ENCODE measurements at places on chromosomes 13 and 19.

DNA sequence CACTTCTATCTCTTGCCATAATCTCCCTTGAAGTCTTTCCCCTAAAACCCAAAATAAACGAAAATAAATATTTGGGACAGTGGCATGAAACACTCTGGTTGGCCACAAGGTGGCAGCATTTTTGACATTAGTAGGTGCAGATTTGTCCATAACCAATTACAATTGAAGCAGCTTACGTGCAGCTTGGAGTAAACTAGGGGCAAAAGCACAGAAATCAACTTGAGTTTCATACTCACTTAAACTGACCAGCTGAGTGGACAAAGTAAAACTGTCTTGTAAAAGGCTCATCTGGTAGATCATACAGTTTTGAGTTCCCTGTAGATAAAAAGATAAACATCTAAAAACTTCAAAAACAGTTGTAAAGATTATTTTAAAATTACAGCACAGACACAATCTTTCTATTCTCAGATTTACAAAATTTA is 18.8 kb downstream of the PDCD5 start:
- peak; percentile 66 for DNase-seq

GRCh38 chr19:18290302-18291018 is 9.0 kb upstream of the JUND start:
- DNase-seq, result peak; percentile 92

DNA sequence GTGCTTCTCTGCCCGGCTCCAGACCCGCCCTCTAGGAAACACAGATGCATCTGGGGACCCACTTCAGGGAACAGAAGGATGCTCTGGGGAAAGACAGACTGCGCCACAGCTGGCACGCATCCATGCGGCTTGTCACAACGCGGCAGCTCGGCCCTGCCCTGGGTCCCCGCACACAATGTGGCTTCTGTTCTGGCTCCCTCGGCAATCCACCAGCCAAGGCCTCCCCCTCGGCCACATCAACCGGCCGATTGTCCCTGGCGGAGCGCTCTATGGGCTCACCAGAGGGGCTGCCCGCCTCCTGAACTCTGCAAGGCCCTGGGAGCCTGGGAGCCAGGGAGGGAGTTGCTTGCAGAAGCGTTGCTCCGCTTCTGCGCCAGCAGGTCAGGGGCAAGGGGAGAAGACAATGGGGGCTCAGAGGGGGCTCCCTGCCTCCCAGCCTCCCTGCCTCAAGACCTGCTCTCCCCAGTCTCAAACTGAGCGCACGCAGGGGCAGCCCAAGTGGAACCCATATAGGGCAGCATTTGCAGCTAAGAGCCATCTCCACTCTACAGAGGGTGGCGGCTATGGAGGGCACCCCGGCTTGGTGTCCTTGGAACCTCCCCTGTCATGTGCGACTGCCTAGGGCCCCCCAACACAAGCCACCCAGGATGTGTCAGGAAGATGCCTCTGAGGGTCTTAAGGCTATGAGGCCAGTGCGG is 37.9 kb downstream of the MLLT1 start:
- no peak for DNase-seq

GRCh38 chr13:19239114-19239860 is 57.7 kb upstream of the TUBA3C start:
- DNase-seq, result no peak

DNA sequence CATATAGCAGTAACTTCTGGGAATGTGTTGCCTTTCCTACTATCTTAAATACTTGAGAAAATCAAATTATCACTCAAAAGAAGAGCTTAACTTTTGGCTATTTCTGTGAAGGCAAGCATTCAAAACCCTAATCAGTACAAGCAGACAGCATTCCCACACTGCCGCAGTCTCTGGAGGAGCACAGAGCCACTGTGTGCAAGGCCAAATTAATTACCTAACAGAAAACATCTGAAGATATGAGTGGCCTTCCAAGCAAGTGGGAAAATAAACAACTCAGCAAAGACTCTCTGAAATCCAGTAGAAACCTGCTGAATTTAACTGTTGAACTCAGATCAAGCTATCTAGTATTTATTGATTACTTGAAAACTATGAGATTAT is 68.2 kb downstream of the COL4A1 start:
- DNase-seq, result no peak

DNA sequence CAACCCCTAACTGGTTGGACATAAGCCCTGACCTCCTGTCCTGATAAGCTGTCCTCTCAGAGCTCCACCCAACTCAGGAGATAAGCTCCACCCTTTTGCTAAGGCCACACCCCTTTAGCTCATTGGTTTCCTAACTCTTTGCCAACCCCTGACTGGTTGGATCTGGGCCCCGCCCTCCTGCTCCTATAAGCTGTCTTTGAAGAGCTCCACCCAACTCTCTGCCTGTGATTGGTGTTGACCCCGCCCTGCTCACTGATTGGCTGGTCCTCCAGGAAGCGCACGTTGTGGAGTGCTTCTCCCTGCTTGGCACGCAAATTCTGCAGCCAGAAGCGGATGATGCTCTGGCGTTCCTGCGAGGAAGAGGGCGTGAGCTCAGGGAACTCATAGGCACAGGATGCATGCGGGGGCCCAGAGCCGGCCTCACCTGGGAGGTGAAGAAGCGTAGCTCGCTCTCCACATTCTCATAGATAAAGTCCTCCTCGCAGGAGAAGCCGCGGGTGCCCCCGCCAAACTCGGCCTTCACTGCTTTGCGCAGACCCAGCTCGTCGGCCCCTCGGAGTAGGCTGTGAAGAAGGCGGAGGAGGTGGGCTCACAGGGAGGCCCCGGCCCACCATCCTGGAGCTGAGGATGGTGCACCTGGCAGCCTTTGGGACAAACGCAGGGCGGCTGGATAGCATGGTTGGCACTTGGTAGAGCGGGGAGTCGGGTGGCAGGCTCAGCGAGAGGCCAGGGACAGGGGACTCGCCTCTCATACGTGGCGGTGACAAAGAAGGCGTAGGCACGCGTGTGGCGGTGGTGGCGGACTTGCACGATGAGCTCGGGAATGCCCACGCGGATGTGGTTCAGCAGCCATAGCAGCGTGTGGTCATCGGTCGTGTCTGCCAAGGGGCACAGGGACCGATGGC is 1.7 kb downstream of the ANO8 start:
- peak; percentile 47 for DNase-seq

- DNase-seq, result no peak
These were observed 130.1 kb upstream of the ZNF91 start for GRCh38 chr19:23525276-23525852.

DNA sequence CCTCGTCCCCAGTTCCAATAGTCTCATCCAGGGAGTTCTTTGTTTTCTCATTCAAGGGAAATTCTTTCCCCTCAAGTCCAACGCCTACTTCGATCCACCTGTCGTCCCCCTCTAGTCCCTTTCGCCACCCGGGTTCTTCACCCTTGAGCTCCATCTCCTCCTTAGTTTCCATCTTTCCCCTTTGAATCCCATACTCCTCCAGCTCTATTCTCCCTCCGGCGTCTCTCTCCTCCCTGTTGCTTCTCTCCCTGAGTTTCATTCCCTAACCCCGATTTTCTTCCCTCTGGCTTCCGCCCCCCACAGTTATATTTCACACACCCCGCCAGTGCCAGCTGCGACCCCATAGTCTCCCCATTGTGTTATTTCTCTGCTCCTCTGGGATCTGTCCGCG is 628 bp upstream of the SLC17A7 start:
- no peak for DNase-seq

GRCh38 chr19:18122424-18122823 is 24.8 kb downstream of the MAST3 start:
- DNase-seq, result no peak

DNA sequence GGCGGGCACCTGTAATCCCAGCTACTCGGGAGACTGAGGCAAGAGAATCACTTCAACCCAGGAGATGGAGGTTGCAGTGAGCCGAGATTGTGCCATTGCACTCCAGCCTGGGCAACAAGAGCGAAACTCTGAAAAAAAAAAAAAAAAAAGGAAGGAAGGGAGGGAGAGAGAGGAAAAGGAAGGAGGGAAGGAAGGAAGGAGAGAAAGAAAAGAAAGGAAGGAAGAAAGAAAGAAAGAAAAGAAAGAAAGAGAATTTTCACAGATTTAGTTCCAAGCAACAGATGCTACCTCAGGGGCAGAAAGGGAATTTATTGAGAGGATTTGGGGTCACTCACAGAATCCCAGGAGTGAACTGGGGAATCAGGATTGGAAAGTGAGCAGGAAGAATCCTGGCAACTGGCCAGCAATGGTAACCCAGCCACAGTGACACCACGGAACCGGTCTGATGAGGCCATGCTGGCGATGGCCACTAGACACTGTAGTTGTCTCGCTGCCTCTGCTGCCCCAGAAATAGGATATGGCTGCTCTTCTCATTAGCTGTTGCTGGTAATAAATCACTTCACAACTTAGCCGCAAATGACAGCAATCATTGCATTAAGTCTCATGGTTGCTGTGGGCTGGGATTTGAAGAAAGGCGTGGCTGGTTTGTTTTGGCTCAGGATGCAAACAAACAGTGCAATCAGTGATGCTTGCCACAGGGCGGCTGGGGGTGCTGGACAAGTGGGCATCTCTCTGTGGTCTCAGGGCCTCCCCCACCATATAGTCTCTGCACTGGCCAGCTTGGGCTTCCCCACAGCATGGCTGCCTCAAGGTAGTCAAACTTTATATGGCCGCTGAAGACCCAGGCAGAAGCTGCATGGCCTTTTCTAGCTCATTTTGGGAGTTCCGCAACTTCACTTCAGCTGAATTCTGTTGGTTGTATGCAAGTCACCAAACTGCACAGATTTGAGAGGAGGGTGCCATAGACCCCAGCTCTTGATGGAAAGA is 5.2 kb upstream of the BCAM start:
- DNase-seq, result no peak

GRCh38 chr13:44969551-44970484 is 19.5 kb downstream of the NUFIP1 start:
- DNase-seq, result peak; percentile 42

DNA sequence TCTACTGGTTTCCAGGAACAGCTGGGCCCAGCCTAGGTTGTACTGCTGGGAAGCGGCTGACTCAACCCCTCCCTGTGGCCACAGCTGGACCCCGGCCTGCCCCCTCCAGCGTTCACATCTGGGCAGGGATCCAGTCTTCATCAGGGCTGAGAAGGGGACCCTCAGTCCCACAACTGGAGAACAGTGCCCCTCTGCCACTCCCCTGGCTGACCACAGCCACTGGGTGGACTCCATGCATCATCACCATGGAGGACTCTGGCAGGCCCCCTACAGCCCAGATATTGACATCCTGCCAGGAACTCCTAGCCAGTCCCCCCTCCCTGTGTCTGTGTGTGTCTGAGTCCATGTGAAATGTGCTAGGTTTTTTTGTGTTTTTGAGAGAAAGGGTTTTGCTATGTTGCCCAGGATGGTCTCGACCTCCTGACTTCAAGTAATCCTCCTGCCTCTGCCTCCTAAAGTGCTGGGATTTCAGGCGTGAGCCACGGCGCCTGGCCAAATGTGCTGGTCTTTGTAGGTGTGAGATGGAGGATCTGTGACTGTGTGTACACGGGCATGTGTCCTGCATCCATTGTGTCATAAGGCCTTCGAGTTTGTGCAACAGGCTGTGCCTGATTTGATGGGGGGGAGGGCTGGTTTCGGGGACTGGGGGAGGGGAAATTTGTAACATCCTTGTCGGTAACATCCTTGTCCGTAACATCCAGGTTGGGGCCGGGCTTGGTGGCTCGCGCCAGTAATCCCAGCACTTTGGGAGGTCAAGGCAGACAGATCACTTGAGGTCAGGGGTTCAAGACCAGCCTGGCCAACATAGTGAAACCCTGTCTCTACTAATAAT is 4.0 kb upstream of the HOOK2 start:
- DNase-seq, result peak; percentile 26

DNA sequence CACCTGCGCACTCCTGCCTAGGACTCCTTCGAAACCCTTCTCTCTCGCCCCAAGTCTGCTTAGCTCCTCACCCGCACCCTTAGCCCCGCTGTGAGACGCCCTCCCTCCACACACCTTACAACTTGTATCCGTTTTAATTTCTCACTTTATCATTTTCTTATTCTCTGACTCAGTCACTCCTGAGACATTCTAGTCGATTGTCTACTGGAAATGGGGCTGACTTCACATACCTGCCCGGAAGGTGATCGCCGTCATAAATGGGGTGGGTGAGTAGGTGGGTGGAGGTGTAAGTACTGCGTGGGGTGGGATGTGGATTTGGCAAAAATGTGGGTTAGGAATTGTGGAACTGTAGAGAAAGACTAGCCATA is 714 bp downstream of the NDFIP2 start:
- peak; percentile 44 for DNase-seq

DNA sequence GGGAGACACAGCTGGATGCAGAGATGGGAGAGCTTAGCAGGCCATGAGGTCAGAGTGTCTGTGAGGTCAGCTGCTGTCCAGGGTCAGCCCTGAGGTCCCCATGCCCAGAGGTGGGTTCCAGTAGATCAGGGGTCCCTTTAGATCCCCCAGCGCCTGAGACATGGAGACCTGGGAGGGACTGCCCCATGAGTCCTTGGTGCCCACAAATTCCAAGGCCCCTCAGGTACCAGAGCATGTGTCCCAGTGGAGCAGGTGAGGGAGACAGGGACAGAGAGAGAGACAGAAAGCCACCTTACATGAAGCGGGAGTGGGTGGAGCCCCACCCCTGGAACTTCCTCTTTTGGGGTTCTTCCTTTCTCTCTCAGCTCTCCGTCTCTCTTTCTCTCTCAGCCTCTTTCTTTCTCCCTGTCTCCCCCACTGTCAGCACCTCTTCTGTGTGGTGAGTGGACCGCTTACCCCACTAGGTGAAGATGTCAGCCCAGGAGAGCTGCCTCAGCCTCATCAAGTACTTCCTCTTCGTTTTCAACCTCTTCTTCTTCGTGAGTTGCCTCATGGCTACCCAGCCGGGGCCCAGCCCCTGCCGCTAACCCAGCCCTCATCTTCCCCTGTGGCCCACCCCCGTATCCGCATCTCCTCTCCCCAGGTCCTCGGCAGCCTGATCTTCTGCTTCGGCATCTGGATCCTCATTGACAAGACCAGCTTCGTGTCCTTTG is at the start of gene CD37:
TSS of gene CD37 (plus strand) at position 336 of the 713 bp plus-strand sequence. CDS start at position 471, 135 bp downstream.
- peak; percentile 54 for DNase-seq

DNA sequence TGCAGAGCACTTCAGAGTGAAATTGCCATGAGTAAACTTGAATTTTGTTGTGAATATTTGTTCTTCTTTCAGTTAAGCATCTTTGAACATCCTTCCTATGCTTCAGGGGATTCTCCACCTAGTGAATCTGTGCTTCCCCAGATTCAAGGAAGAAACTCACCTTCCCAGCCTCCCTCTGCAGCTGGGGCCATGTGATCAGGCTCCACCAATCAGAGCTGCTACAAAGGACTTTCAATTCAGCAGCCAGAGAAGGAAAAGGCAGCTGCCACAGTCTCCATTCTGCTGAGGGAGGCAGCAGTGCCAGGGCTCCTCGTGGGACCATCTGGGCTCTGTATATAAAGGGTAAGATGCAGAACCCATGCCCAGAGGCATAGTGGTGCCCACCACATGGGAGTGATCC is 89.7 kb upstream of the SIAH3 start:
- DNase-seq, result no peak

All from CD4-positive, alpha-beta T cell treated with Interleukin-12 subunit alpha and Interleukin-12 subunit beta, for 1 hour (primary cell).